ENCODE measurements at places on chromosomes 13 and 19. TPM values are rescaled to one million over a fixed set of nuclear protein-coding genes. Genes with fewer than 3 reads are reported as not detected.

Gene RABAC1
- 86.5 TPM for total RNA-seq

Gene PEAK3
- 0.22 TPM for total RNA-seq

Gene ZNF576
- total RNA-seq: 7.3 TPM

Gene PRX
- 1.5 TPM for total RNA-seq

Gene CEACAM7
- total RNA-seq: 1.9 TPM

Gene OR7A5
- not detected for total RNA-seq

Gene TSHZ3
- 0.43 TPM for total RNA-seq

Gene RGCC
- 188 TPM for total RNA-seq

Gene CACTIN
- total RNA-seq: 18.7 TPM

Gene SLC15A1
- not detected for total RNA-seq

Gene PAN3
- total RNA-seq: 30.9 TPM

Gene SPRED3
- 0.22 TPM for total RNA-seq

Gene GTF2F2
- total RNA-seq: 20.9 TPM

Gene KLK4
- total RNA-seq: not detected

Gene CCNA1
- 0.43 TPM for total RNA-seq

Gene NKG7
- not detected for total RNA-seq

Gene ZNF579
- total RNA-seq: 1.8 TPM

Gene PCDH20
- not detected for total RNA-seq

Gene LILRA1
- total RNA-seq: not detected

Gene ZNF568
- 10.6 TPM for total RNA-seq

Gene KLHL1
- total RNA-seq: not detected

Gene ZNF497
- total RNA-seq: 1.0 TPM

Gene CYP4F11
- total RNA-seq: not detected

Gene CCDC194
- not detected for total RNA-seq

Gene EDDM13
- 3.7 TPM for total RNA-seq

Gene LHB
- 0.17 TPM for total RNA-seq

Gene PGLYRP2
- not detected for total RNA-seq

Gene PSG7
- total RNA-seq: not detected

Gene FFAR1
- total RNA-seq: not detected

Gene PTGIR
- not detected for total RNA-seq
